ENCODE measurements at places on chromosomes 4 and X.

DNA sequence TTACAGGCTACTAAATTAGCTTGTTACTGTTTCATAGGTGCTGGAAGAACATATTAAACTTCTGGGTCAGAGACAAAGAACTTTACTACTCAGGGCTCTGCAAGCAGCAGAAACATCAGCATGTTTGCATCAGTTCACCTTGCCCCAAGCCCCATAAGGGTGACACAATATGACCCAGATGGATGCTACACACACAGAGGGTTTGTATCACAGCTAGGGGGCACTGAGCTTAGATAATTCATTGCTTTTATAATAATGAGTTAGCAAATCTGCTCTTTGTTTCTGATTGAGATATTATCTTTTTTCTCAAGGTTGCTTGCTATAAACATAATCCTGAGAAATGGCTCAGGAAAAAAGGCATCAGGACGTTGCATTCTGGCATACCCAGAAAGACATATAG is 4.8 kb upstream of the SYNPO2 start:
- no peak for DNase-seq

DNA sequence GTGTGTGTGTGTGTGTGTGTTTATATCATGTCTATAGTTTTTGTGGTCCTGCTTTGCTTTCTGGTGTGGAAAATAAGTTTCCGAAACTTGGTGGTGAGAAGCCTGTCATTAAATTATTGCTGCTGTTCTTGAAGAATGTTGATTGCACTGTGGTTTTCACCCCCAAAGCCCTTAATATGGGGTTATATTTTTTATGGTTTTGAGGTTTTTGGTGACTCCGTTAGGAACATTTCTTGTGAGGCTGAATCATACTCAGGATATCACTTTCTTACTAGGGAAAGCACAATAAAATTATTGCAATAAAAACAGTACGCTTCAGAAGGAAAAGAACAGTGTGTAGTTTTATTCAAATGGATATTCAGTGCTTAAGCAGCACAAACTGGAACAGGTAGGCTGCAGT is 539.1 kb upstream of the MAGEB18 start:
- no peak for DNase-seq

DNA sequence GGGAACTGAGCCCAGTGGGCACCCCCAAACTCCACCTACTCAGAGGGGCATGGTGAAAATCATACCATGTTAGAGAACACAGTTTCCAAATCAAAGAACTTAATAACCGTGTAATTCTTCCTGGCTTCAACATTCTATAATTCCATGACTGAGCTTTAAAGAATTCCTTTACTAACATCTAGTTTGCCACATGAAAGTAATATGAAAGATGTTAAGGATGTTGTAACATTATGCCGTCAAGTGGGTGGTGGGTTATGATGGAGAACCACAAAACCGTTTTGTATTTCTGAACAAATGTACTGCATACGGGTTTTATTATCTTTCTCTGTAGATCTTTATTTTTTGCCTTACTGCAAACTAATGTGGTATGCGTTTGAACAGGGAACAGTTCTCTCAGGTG is 549.0 kb upstream of the MAGEB2 start:
- DNase-seq: peak; percentile 52

- peak; percentile 51 for DNase-seq
These were observed 50.9 kb downstream of the MFAP3L start for GRCh38 chr4:169975131-169975837.

DNA sequence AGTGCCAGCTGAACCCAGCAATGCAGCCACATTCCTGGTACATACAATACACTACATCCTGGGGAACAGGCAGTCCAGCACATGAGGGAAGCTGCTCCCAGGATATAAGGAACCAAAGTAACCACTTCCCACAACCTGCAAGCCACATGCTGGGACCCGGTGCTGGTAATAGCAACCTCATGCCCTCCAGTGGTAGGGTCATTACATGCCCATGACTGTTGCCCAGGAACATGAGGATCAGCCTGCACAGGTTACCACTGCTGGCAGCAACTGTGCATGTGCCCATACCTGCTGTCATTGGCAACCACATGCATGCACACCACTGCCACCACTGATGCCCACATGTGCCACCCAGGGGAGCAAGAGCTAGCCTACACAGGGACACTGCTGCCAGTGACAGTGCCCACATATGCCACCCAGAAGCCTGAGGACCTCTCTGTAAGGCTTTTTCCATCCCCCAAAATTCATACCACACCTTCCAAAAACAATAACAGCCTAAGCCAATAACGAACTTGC is 1982.5 kb downstream of the ARAP2 start:
- no peak for DNase-seq

DNA sequence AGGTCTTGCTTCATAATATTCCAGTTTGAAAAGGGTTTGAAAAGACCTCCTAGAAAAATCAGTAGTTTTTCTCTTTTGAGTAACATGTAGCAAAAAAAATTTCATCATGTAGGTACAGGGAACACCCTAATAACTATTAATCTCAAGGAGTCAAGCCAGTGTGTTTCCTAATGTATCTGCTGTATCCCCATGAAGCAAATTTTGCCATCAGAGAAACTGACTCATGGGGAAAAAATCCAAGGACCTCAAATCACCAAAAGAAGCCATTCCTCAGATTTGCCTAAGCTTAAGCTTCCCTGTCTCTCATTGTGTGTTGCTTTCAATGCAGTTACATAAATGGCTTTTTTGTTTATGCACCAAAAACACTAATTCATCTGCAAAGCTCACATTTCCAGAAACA is 29.7 kb downstream of the F9 start:
- DNase-seq: peak; percentile 51

DNA sequence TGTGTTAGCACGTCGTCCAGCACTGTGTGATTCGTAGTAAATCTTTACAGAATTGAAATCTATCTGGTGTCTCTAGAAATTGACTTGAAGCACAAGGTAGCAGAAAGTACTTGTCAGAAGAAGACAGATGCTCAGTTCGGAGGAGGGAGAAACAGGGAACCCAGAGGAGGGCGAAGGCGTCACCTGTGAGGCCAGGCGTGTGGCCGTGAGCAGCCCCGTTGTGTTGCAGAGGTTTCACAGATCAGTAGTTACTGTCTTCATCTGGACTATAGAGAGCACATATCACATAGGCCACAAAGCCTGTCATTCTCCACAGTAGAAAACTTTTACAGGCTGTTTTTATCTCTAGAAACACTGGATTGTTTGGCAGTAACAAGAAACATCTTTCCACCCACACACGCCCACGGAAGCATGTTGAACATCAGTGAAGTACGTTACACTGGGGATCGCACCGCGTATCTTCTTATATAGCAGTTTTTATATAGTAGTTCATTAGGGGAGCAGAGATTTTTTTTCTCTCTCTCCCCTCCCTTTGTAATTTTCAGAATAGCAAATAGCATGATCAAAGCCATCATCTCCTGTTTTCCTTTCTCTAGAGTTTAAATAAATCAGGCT is 48.1 kb upstream of the TLR3 start:
- no peak for DNase-seq

DNA sequence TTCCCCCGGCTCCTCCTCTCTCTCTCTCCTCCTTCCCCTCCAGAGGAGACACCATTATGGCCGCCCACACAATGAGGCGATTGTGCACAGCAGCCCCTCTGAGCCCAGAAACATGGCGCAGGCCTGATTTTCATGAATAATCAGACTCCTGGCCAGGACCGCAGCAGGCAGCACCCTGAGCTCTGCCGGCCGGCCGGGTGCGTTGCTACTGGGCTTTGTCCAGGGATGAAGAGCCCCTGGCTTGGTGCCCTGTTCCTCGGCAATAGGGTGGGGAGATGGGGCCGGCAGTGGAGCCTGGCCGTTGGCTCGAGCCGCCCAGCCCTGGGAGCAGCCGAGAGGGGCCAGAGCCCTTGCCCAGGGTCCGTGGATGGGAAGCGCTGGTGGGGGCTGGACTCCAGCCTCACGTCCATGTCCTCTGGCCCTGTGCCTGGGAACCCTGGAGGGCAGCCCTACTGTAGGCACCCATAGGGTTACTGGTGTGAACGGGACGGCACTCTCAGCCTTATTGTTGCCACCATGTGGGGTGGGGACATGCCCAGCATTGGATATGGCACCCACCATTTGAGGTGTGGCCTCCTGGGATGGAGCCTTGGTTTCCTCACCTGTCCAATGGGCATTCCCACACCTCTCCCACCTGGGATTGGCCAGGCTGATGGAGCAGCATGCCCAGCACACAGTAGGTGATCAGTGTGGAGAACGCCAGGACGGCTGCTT is 103.0 kb downstream of the SORCS2 start:
- no peak for DNase-seq

GRCh38 chr4:37001688-37002436 is 242.7 kb upstream of the NWD2 start:
- no peak for DNase-seq

DNA sequence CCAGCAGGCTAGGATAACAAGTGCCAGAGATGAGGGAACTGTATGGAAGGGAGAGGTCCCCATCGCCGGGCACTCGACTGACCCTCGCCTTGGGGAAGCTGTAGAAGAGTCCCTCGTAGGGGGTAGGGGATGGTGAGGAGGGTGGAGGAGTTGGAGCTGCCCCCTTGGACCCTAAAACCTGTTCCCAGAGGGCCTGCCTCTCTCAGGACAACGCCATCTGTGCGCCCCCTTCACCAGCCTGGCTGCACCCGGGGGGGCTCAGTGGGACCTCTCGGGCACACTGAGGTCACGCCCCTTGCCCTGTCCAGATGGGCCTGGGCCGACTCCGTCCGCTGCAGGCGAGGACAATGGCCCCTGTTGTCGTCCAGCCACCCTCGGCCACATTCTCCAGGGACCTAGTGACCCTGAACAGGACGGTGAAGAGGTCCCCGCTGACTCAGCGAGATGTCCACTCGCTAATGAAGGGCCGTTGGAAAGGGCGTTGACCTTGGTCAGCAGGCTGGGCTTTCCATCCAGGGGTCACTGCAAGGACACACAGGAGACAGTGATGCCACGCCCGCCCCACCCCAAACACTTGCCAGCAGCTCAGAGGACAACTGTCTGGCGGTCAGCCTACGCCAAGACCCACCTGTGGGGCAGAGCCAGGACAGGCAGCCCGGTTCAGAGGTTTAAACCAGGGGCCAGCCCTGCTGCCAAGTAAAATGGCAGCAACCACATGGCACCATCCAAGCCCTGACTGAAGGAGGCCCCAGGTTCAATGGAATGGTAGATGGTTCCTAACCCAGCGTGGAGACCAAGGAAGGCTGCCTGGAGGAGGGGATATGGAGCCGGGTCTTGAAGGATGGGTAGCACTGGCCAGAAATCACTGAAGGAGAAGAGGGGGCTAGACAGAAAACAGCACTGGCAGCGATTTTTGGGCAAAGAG is 51.2 kb downstream of the HMX1 start:
- DNase-seq: no peak

DNA sequence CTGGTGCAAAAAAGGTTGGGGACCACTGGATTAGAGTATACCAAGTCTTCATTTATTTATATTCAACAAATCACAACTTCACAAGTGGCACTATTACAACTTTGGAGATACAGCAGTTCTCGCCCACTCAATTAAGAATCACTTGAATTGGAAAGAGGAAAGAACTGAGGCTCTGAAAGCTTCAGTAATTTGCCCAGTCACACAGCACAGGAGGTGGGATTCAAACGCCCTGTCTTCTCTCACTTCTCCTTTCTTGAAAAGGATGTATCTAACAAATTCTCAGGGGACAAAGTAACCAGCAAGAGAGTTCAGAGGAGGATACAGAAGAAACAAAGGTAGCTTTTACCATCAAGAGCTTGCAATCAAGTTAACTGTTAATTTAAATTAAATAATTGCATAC is 12.4 kb downstream of the SMIM14 start:
- no peak for DNase-seq

- DNase-seq: peak; percentile 11
These were observed 1.0 kb downstream of the SOX3 start for GRCh38 chrX:140503714-140504351.

- DNase-seq: no peak
These were observed 33.7 kb downstream of the WDR17 start for GRCh38 chr4:176099314-176099713.

GRCh38 chr4:21896767-21897166 is 51.8 kb downstream of the KCNIP4 start:
- no peak for DNase-seq

- no peak for DNase-seq
These were observed 65.7 kb downstream of the IL21 start for GRCh38 chr4:122555216-122555615.

GRCh38 chrX:75989806-75990590 is 182.9 kb upstream of the PBDC1 start:
- DNase-seq: no peak

- no peak for DNase-seq
These were observed 759.6 kb downstream of the RAB28 start for GRCh38 chr4:12724510-12724909.

DNA sequence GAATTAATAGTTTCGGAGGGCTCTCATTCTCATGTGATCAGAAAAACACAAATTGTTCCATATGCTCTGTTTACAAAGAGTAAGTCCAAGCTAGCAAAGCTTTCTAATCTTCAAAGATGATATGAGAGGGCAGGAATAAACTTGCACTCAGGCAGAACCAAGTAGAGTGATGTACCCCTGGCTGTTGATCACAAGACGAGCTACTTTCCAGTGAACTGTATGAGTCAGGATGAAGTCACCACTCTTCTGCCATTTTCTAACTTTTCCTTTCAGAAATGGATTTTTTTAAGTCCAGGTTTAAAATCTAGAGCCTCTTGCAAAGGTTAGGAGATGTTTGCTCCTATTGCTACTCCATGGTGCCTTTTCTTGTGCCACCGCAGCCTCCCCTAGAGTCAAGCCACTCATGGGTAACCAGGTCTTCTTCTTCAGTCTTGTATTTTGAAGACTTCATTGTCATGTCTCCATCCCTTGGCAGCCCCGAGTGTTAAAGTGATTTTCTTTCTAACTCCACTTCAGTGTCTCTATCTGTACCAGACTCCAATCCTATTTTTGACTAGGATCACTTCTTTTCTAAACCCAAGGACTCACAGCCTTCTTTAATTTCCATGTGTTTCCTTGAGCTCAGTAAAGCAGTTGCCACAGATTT is 171.9 kb upstream of the GALNT7 start:
- peak; percentile 11 for DNase-seq

GRCh38 chrX:119753639-119754257 is 4.6 kb upstream of the SOWAHD start:
- peak; percentile 36 for DNase-seq

DNA sequence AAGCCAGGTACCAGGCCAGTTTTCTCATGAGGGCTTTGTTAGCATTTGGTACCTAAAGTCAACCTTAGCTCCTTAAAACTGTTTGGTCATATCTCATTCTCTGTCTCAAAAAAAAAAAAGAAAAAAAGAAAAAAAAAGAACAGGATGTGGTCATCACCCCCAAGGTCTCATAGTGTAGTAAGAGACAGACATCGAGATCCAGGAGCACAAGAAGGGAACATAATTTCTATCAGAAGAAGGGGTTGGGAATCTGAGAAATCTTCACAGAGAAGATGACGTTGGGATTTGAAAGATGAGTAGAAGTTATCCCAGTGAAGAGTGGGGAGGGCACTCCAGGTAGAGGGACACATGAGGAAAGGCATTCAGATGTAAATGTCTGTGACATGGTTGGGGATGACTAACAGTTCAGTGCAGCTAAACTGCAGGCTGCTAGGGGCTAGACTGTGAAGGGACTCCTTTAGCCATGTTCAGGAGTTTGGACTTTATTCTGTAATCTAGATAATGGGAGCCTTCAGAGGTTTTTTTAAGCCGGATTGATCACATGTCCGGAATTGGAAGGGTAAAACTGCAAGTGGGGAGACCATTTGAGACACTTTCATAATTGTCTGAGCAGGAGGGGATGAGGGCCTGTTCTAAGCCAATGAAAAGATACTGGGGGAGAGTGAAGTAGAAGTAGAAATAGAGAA is 26.9 kb upstream of the GJB1 start:
- DNase-seq: no peak

Measured in AG10803 (cell line).